ENCODE measurements at places on chromosomes 4 and X.

DNA sequence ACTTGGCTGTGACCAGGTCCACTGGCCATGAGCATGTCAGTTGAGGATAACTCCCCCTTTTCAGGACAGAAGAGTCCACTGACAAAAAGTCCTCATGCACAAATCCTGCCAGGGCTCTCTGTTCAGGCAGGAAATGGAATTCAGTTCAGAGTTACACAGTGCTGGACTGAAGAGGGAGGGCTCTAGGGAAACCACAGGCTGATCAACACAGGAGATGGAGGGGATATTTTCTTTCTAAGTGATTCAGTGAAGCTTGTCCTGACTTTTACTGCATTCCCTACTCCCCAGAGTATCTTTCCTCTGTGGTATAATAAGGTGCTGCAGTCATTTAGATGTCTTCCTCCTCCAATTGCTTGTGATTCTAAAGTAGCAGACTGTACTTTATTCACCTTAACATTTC, 335.5 kb upstream of the IGFBP7 start:
- DNase-seq: no peak

GRCh38 chr4:20496068-20496467, 204.2 kb upstream of the PACRGL start:
- no peak for DNase-seq

GRCh38 chr4:76783836-76784235, 114.1 kb downstream of the SOWAHB start:
- DNase-seq: no peak

GRCh38 chrX:107398115-107398514, 51.3 kb upstream of the FRMPD3 start:
- no peak for DNase-seq

GRCh38 chr4:128468123-128468989, 180.7 kb upstream of the PGRMC2 start:
- no peak for DNase-seq

- DNase-seq: no peak
Observed at GRCh38 chr4:3040452-3041191, 33.7 kb downstream of the HTT-AS start.

DNA sequence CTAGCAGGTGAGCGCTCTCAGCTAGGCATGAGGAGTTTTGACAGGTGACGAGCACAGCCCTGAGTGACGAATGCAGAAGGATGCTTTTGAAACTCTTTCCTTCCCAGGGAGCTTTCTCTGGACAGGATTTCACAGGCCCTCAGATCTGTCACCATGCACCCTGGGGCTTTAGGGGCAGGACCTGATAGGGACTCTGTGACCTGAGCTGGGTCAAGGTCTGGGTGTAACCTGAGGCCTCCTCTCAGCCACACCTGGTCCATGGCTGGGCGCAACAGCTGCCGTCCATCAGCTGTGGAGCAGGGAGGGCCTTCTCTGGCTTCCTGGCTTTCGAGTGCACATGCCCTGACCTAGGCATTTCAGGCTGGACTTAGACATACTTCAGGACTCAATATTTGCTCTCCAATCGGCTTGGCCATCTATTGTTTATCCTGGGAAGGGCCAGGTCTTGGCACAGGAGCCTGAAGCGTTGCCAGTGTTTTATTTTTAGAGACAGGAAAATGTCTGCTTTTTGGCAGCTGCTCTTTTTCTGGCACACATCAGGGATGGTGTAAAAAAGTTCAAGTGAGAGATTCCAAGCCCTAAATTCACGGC, 56.4 kb downstream of the C4orf51 start:
- no peak for DNase-seq

DNA sequence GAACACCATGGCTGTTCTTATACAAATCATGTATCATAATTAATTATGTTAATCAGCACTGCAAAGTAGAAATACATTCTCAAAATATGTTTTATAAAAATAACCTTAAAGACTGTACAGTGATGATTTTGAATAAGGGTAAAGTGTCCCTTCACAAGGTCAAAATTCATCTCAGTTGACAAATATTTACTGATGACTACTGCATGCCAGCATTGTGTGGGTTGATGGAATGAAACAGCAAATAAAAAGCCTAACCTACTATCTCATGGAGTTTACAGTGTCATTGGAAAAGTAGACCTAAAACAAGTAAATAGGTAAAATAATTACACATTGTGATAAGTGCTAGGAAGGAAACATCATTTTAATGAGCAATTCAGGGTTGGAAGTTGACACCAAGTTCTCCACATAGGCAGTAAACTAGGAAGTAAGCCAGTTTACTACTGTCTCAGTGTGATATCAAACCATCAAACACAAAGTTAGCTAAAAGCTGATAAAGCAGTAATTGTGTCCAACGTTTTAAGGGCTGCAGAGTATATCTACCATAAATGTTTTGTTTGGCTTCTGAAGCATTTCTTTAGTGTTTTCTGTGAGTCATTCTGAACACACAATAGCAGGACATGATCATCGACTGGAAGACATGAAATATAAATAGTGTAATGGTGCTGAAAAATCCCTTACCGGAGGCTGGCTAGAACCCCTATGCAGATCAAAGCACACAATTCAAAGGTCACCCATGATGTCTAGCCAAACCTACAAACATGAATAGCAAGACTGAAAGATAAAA, 221.8 kb downstream of the DACH2 start:
- DNase-seq: no peak

DNA sequence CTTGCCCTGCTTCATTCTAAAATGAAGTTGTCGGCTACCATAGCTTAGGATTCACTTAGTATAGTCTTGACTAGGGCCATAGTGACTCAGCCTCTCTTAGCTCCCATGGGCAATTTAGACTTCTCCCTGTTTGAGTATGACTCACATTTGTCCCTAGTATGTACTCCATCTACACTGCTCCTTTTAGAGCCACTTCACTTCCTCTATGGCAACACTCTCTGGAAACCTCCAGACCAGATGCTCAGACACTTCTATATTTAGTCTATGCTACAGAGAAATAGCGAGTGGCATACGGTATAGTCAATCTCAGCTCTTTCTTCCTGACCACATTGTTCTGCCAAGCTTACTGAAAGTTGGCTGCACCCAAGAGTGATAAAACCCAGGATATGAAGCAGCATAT, 11.2 kb downstream of the MEPE start:
- no peak for DNase-seq

DNA sequence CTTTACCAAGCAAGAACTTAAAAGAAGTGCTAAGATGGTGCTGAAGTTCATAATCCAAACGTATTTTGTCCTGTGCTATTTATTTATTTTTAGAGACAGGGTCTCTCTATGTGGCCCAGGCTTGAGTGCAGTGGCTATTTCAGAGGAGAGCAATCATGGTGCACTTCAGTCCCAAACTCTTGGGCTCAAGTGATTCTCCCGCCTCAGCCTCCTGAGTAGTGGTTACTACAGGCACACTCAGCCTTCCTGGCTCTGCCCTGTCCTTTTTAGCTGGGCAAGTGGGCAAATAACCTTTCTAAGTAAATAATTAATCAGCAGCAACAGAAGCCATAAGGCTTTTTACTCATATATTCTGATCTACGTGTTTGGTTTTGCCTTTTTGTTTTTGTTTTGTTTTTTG, 2.6 kb downstream of the NSD2 start:
- no peak for DNase-seq

DNA sequence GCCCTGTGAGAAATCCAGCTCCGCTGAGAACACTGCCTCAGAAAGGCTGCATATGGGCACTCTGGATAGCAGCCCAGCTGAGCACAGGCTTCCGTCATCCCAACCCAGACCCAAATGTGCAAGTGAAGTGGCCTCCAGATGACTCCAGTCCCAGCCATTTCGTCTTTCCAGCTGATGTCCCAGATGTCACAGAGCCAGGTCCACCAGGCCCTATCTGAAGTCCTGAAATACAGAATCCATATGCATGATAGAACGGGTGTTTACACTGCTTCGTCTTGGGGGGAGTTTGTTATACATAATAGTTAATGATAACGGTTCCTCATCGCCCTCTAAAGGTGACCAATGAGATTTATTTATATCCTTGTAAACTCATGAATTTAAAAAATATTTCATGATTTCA, 72.6 kb upstream of the TRIM2 start:
- DNase-seq: no peak

- no peak for DNase-seq
Observed at GRCh38 chrX:111490688-111491087, 20.8 kb upstream of the SERTM2 start.

DNA sequence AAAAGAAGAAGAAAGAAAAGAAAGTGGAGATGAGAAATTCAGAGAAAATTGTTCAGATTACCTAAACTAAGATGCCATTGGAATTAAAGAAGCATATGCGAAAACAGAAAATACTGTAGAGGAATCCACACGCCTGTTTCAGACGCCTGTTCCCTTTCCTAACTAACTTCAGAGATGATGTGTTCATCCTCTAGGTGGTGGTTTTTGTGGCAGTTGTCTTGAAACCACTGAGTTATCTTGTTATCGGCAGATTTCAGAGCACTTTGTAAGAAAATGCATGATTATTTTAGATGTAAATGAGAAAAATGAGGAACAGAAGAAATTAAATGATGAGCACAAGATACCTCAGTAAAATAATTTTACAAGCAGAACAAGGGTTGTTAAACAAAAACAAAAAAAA, 48.3 kb downstream of the FUNDC1 start:
- no peak for DNase-seq

DNA sequence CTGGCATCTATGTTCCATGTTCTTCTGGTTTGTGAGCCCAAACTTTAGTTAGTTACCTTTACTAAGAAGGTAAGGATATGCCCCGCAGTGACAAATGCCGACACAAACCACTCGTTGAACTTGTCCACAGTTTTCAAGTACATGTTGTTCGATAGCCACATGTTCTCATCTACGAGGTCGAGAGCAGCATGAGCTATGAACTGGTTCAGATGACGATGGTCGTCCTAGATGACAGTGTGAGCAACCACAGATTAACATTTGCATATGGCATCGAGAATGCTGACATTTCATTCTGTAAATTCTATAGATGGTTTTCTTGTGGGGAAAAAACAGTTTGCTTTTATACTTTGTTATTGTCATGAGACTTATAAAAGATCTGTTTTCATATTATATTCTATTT, 18.0 kb downstream of the TRAPPC2 start:
- DNase-seq: no peak

DNA sequence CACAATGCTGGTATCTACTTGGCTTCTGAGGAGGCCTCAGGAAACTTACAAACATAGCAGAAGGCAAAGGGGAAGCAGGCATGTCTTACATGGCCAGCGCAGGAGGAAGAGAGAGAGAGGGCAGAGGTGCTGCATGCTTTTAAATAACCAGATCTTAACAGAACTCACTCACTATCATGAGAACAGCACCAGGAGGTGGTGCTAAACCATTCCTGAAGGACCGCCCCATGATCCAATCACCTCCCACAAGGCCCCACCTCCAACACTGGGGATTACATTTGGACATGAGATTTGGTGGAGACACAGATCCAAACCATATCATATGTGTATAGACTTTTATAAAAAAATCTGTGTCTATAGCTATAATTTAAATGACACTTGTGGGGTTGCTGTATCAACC, 48.6 kb upstream of the ERVMER34-1 start:
- no peak for DNase-seq

GRCh38 chr4:142596121-142596520, 250.0 kb downstream of the INPP4B start:
- no peak for DNase-seq

DNA sequence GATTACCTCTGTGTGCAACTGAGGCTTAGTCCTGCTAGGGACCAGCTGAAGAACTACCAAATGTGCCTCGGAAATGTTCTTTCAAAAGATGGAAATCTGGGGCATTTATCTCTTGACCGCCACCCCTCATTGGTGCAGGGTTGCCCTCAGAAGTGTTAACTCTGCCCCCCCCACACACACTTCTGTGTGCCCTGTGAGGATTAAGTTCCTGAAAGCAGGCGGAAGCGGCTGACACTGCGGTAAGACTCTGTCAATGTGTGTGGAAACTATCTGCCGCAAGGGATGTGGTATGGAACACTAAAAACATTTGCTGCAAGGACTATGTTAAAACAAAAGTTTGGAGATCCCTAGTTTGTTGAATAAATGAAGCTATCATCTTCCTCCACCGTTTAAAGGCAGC, 106.9 kb upstream of the NDP start:
- DNase-seq: no peak

DNA sequence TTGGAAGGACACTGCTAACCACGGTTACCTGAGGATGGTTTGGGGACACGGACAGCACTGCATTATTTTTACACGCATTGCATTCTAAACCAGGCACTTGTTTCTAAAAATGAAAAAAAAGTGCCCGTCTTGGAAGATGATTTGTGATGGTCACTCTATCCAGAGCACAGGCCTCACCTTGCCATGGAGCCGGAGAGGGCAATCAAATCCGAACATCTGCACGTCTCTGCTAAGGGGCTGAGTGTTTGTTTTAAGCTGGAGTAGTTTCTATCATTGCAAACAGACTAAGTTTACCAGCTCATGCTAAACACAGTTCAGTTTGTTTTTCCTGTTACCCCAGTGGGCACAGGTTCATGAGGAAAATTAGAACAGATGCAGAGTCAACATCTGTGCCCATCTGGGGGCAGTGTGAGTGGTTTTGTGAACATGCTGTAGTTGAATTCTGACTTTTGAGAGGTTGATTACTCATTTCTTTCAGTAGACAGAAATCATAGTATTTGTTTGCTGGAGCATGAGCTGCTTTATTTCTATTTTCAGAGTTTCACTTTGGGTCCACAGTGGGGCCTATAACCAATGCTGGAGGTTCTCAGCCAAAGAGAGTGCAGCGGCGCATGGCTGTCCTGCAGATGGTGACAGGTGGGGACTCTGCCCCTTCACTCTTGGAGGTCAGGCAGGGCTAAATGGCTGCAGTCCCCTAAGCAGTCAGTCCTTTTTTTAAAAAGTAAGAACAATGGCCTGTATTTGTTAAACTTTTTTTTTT, 65.4 kb upstream of the ENPP6 start:
- DNase-seq: peak; percentile 25

DNA sequence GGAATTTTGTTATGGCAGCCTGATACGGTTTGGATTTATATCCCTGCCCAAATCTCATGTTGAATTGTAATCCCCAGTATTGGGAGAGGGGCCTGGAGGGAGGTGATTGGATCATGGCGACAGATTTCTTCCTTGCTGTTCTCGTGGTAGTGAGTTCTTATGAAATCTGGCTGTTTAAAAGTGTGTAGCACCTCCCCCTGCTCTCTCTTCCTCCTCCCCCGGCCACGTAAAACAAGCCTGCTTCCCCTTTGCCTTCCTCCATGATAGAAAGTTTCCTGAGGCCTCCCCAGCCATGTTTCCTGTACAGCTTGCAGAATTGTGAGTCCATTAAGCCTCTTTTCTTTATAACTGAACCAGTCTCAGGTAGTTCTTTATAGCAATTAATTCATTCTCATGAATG, 37.9 kb downstream of the SUPT20HL2 start:
- no peak for DNase-seq

DNA sequence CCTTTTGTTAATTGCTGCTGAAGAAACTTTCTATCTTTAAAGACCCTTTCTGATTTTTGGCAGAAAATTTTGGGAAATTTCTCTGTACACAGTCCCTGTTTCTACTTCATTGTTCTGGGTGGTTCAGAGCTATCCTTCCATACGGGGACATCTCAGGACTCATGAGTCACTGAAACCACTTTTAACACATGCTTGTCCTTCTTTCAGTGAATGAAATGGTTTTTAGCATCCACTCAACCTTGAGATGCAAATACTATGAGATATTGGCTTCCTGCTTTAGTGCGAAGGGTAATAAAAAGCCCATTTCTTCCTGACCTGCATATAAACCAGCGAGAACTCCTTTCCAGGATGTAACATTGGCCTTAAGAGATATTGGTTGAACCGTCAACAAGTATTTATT, 158.0 kb downstream of the REPS2 start:
- DNase-seq: no peak
